Keratinocyte (primary cell): ENCODE measurements at places on chromosomes 7 and 10.

GRCh38 chr7:8211725-8212096 is 50.3 kb downstream of the ICA1 start:
- DNase-seq: no peak

GRCh38 chr7:70360557-70360956 is 762.3 kb downstream of the AUTS2 start:
- DNase-seq: no peak

DNA sequence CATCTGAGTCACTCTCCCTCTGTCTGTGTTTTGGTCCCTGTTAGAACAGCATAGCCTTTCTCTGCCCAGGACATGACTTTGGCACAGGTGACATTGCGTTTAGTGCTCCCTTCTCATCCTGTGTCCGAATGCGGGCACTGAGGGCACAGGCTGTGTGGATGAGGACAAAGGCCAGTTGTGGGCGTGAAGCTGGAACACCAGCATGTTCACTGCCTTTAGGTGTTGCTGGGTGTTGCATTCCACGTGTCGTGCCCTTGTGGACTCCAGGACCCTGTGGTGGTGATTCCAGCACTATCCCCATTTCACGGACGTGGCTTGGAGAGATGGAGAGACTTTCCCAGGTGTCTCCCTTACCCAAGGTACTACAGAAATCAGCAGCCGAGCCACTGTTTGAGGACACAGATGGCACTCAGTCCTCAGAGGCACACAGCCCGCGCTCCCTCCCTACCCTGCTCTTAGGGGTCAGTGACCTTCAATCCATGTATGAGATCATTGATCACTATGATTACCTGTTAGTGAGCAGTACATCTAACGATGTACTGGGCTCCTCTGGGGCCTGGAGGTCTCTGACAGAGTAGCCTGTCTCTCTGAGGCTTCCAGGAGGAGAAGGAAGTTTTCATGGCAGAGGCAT is 917 bp upstream of the CNPY1 start:
- no peak for DNase-seq

GRCh38 chr10:21518641-21519396 is 6.7 kb downstream of the SKIDA1 start:
- DNase-seq: no peak

GRCh38 chr7:26100406-26101339 is 51.3 kb upstream of the NFE2L3 start:
- no peak for DNase-seq

GRCh38 chr7:141416650-141417270 is 134.4 kb upstream of the AGK start:
- DNase-seq: no peak

GRCh38 chr7:90988516-90988915 is 275.7 kb upstream of the FZD1 start:
- no peak for DNase-seq

DNA sequence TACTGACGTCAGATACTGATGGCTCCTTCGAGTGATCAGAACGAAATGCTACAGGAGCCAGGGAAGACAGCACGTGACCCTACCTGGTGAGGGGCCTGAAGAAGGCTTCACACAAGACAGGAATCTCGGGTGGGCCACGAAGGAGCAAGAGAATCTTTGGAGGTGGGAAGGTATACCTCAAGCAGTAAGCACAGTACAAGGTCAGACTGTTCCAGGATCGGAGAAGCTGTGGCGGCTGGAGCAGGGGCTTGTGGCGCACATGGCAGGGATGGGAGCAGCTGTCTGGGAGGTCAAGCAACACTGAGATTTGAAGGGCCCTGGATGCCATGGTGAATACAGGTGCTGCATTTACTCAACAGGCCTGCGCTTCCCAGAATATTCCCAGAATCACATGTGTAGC is 45.4 kb downstream of the C10orf143 start:
- no peak for DNase-seq

DNA sequence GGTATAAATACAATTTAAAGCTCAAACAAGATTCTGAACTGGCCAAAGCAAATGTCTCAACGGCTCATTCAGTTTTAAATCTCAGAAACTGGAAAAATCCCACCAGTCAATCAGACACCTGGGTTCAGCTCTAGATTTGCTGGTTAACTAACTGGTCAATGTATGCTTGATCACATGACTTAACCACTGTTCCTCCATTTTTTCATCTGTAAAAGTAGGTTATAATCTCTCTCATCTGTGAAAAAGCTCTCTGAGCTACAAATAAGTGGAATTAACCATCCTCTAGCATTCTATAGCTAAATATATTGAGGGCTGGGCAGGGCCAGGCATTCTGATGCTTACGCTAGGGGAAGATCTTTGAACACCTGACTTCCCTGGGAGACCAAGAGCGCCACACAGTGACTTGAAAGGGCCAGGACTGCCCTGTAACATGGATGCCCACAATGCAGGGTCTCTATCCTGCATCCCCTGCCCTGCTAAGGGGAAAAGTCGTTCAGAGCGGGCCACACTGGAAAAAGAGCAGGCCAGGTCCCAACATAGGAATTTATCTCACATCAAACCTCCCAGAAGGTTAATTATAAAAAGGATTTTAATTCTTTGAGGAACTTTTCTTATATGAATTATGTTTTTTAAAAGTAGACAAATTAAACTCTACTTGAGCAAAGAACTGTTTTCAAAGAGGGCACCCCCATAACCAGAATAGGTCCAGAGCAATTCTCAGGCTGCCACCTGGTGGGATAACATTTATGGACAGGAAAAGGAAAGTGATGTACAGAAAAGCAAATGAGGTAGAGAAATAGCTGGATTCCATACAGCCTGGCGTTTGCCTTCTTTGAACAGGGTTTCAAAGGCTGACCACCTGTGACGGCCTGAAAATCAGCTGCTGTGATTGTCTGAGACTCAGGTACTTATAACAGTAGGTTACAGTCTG is 1.8 kb downstream of the RP9 start:
- DNase-seq: no peak

GRCh38 chr7:82141427-82141826 is 302.1 kb downstream of the CACNA2D1 start:
- DNase-seq: no peak

DNA sequence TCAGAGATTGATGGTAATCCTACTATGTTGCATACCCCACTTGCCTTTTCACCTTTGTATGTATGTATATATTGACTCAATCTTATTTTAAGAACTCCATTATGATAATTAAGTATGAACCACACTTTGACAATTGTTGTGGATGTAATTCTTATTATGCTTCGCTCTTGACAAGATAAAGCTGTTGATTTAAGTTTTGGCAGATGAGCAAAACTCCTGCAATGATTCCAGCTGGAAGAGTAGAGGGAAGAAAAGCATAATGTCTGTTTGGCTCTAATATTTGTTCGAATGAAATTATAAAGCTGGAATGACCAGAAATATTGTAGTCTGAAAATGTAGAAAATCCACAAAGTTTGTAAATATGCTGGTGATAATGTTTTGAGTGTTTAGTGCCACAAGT is 83.8 kb upstream of the AKR1E2 start:
- DNase-seq: no peak
